Gastrocnemius medialis (tissue), 4 donors: ENCODE measurements at places on chromosomes 7 and 10. TPM values are rescaled to one million over a fixed set of nuclear protein-coding genes. Genes with fewer than 3 reads are reported as not detected.

GSAP gene
- 8.3 TPM for total RNA-seq

DNA sequence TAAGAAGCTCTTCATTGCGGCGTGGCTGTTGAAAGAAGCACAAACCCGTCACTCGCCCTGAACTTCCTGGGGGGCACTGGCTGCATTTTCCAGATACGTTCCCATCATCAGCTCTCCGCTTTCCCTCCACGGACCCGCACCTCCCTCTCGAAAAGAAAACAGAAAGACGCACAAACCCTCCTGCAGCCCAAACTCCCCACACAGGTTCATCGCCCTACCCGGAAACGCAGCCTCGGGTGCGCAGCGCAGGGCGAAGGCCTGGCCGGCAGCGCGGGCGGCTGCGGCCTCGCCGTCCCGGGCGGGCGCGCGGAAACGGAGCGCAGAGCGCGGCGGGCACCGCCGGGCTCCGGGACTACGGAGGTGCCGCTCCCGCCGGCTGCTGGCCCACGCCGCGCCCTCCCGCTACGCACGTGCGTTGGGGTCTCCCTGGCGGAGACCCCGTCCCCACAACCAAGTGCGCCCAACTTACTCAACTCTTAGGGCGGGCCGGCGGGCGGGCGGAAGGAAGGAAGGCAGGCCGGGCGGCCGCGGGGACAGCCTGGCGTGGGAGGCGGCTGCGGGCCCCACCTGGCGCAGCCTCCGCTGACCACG, 822 bp downstream of the ZNF800 start:
- H3K4me1 ChIP-seq: peaks cover 19% of the 10 kb centered on the region
- peak overlapping the region; percentile 90 for H3K4me3 ChIP-seq
- no peaks in the 10 kb centered on the region for H3K36me3 ChIP-seq
- peak overlapping the region; percentile 94 for H3K27ac ChIP-seq
- H3K27me3 ChIP-seq: no peaks in the 10 kb centered on the region

GIGYF1 gene
- 16.7 TPM for total RNA-seq

DNA sequence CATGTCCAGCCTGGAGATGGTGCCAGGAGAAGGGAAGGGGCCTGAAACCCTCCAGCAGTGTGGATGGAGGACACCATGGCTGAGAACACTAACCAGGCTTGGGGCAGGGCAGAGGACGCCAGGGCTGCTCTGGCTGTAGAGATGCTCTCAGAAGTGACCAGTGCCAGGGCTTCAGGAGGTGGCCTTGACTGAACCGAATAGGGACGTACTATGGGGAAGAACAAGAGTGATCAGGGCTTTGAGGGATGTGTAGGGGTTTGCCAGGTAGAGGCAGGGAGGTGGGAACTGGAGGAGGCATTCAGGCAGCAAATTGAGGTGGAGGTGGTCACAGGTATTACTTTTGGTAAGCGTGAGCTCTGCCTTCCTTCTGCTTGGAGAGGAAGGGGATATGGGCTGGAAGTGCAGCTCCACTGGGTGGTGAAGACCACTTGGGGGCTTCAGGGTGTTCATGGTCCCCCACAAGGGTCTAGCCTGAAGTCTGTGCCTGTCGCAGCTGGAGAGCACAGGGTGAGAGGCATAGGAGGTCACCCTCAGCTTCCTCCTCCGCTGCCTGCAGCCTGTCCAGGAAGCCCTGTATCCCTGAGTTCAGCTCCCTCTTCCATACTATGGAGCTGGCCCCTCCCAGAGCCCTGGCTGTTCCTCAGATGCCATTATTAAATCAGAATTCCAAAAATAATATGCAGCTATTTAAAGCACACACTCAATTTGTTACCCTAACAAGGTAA, 27.8 kb downstream of the ADCY1 start:
- no peaks in the 10 kb centered on the region for H3K36me3 ChIP-seq
- H3K4me3 ChIP-seq: no peak overlapping the region
- H3K4me1 ChIP-seq: no peaks in the 10 kb centered on the region
- DNase-seq: no peak
- H3K27me3 ChIP-seq: no peaks in the 10 kb centered on the region

DNA sequence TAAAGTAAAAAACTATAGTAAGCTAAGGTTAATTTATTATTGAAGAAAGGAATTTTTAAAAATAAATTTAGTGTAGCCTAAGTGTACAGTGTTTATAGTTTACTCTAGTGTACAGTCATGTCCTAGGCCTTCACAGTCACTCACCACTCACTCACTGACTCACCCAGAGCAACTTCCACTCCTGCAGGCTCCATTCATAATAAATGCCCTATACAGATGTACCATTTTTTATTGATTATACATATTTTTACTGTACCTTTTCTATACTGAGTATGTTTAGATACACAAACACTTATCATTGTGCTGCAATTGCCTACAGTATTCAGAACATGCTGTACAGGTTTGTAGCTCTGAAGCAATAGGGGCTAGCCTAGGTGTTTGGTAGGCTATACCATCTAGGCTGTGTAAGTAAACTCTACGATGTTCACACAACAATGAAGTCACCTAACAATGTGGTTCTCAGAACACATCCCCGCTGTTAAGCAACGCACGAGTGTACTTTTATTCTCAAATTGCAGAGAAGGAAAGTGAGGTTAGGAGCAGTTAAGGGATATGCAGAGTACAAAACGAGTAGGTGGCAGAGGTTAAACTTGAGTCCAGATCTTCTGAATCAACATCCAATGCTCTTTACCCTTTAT, 38.9 kb upstream of the PLCE1 start:
- no peak overlapping the region for H3K4me3 ChIP-seq
- no peaks in the 10 kb centered on the region for H3K27me3 ChIP-seq
- H3K27ac ChIP-seq: no peak overlapping the region
- no peaks in the 10 kb centered on the region for H3K4me1 ChIP-seq

GRCh38 chr10:123958241-123958640, 66.6 kb upstream of the CPXM2 start:
- no peak for DNase-seq
- no peaks in the 10 kb centered on the region for H3K27me3 ChIP-seq
- H3K27ac ChIP-seq: no peak overlapping the region
- H3K36me3 ChIP-seq: no peaks in the 10 kb centered on the region

GRCh38 chr10:118496525-118496924, 98.9 kb downstream of the PRLHR start:
- H3K27me3 ChIP-seq: no peaks in the 10 kb centered on the region
- H3K36me3 ChIP-seq: no peaks in the 10 kb centered on the region
- H3K4me3 ChIP-seq: no peak overlapping the region
- H3K4me1 ChIP-seq: no peaks in the 10 kb centered on the region
- no peak for DNase-seq
- no peak overlapping the region for H3K27ac ChIP-seq

DNA sequence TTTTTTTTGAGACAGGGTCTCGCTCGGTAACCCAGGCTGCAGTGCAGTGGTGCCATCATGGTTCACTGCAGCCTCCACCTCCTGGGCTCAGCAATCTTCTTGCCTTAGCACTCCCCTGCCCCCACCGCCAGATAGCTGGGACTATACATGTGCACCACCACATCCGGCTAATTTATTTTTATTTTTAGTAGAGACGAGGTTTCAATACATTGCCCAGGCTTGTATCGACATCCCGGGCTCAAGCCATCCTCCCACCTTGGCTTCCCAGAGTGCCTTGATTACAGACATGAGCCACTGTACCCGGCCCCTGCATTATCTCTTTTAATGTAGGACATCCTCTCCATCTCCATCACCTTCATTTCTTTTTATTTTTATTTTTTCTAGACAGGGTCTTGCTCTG, 213.3 kb downstream of the CUX1 start:
- DNase-seq: no peak
- no peaks in the 10 kb centered on the region for H3K36me3 ChIP-seq
- H3K27me3 ChIP-seq: no peaks in the 10 kb centered on the region
- no peak overlapping the region for H3K27ac ChIP-seq

GRCh38 chr10:28427376-28427775, 105.5 kb upstream of the WAC start:
- H3K27ac ChIP-seq: no peak overlapping the region
- no peak overlapping the region for H3K4me3 ChIP-seq
- DNase-seq: no peak
- H3K4me1 ChIP-seq: no peaks in the 10 kb centered on the region
- no peaks in the 10 kb centered on the region for H3K36me3 ChIP-seq
- H3K27me3 ChIP-seq: no peaks in the 10 kb centered on the region

DNA sequence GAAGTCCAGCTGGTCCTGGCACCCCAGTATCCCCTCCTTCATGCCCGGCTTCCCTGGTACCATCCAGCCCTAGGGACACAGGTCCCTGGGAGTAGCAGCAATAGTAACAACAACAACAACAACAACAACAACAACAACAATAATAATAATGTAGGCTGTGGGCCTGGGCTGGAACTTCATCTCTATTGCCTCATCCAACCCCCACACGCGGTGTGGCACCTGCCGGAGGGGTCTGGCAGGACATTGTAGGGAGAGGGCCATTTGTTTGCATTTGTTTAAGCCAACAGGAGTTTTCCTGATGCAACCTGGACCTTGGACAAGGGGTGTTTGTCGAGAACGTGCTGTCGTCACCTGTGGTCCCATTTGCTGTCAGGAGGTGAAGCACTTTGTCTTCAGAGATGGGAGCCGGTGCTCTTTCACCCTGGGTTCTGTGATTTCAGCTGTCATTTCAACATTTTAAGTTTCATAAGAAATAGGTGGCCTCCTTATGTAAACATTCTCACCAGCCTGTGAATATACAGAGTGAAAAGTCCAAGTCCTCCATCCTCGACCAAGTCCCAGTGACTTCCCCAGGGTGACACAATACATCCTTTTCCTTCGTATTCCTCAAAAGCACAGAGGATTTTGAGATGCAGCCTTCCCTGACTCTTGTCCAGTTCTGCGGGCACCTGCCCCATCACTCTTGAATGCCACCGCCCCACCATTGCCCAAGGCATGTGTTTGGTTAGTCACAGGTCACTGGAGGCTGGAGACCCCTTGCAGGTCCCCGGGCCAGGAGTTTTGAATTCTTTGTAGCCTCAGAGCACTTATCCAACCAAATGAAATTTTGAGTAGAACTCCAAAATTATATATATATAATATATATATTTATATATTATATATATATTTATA, 9.2 kb downstream of the LHPP start:
- H3K27me3 ChIP-seq: no peaks in the 10 kb centered on the region
- H3K36me3 ChIP-seq: no peaks in the 10 kb centered on the region
- no peak overlapping the region for H3K27ac ChIP-seq
- H3K4me1 ChIP-seq: no peaks in the 10 kb centered on the region
- DNase-seq: no peak

GRCh38 chr10:79026806-79027146, 42.0 kb upstream of the ZMIZ1 start:
- no peak overlapping the region for H3K4me3 ChIP-seq
- DNase-seq: no peak
- no peak overlapping the region for H3K27ac ChIP-seq
- H3K36me3 ChIP-seq: no peaks in the 10 kb centered on the region

DNA sequence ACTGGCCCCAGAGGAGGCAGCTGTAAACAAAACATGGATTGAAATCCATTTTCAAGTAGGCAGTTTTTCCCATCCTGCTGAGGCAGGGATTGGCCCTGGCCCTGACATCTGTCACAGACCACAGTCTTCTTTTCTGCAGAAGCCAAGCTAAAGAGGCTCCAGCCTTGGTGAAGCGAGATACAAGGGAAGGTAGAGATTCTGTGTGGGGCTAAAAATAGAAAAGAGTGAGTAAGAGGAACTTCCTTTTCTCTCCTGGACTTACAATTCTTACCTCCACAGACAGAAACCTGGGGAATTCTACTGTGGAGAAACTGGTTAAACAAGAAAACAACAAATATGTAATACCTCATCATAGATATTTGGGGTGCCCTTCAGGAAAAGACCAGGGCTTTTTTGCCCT, 624.8 kb upstream of the FZD8 start:
- no peaks in the 10 kb centered on the region for H3K4me1 ChIP-seq
- H3K4me3 ChIP-seq: no peak overlapping the region
- H3K27me3 ChIP-seq: no peaks in the 10 kb centered on the region
- DNase-seq: no peak

DNA sequence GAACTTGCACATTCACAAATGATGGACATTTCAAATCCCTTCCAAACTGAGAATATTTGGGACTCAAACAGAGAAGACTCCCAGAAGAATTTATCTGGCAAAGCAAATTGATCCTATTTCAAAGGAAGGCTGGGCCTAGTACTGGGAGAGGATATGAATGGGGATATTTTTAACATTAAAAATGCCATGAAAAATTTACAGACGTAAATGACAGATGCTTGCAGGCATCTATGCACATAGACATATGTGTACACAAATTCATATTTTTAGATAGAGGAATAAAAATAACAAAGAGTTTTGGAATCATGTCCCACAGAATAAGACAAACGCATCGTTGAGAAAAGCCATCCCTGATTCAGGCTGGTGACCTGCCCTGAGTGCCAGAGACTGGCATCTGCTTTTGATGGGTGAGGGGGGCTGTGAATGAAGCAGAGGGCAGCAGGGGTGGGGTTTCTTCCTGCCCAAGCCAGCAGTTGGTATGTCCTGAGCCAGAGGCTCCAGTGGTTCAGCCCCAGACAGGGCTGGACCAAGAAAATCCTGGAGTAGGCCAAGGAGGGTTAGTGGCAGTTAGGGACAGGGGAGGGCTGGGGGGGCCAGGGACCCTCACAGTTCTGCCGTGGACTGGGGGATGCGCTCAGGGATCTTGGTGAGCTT, 138.5 kb downstream of the SLIT1 start:
- H3K27ac ChIP-seq: no peak overlapping the region
- H3K4me3 ChIP-seq: no peak overlapping the region
- H3K36me3 ChIP-seq: no peaks in the 10 kb centered on the region
- no peak for DNase-seq

DNA sequence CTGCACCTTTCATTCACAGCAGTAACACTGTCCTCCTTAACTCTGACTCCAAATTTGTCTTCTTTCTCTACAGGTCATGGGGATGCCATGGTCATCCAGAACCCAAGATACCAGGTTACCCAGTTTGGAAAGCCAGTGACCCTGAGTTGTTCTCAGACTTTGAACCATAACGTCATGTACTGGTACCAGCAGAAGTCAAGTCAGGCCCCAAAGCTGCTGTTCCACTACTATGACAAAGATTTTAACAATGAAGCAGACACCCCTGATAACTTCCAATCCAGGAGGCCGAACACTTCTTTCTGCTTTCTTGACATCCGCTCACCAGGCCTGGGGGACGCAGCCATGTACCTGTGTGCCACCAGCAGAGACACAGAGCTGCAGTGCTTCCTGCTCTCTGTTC, 156.2 kb upstream of the PRSS1 start:
- H3K27me3 ChIP-seq: no peaks in the 10 kb centered on the region
- H3K36me3 ChIP-seq: no peaks in the 10 kb centered on the region
- no peak for DNase-seq
- no peaks in the 10 kb centered on the region for H3K4me1 ChIP-seq
- H3K27ac ChIP-seq: no peak overlapping the region

ST8SIA6 gene
- total RNA-seq: 0.29 TPM
